ENCODE measurements at places on chromosomes 12 and 14. TPM values are rescaled to one million over a fixed set of nuclear protein-coding genes. Genes with fewer than 3 reads are reported as not detected.

Gene GTF2A1
- 44.0 TPM for polyA plus RNA-seq

Gene TBC1D30
- polyA plus RNA-seq = 4.3 TPM

Gene CISTR
- not detected for polyA plus RNA-seq

Gene ACSM4
- polyA plus RNA-seq = not detected

Gene KRT82
- polyA plus RNA-seq = not detected

Gene IRAK3
- polyA plus RNA-seq = 2.1 TPM

Gene CCNT1
- polyA plus RNA-seq = 17.9 TPM

Gene DENND5B
- 30.1 TPM for polyA plus RNA-seq

Gene SDR9C7
- 0.54 TPM for polyA plus RNA-seq

Gene ATP23
- 13.2 TPM for polyA plus RNA-seq

Gene LYZ
- polyA plus RNA-seq = not detected

Gene KCNMB4
- polyA plus RNA-seq = 86.5 TPM

Gene STYX
- polyA plus RNA-seq = 11.5 TPM

Gene SPRYD3
- polyA plus RNA-seq = 25.0 TPM

Gene GRIP1
- 6.8 TPM for polyA plus RNA-seq

Gene TAS2R19
- 2.3 TPM for polyA plus RNA-seq

Gene TCL1B
- not detected for polyA plus RNA-seq

Gene KRT79
- polyA plus RNA-seq = 0.81 TPM

Gene GYS2
- not detected for polyA plus RNA-seq

Gene SIX6
- polyA plus RNA-seq = not detected

Gene ARMH4
- polyA plus RNA-seq = 177 TPM

Gene SLC22A17
- polyA plus RNA-seq = 46.4 TPM

Gene KRT6A
- polyA plus RNA-seq = not detected

Gene EGLN3
- 64.5 TPM for polyA plus RNA-seq

Gene INHBE
- 0.65 TPM for polyA plus RNA-seq

Gene TSPAN8
- polyA plus RNA-seq = 6.8 TPM

Gene INHBC
- polyA plus RNA-seq = not detected
